ENCODE measurements at places on chromosomes 12 and 14.

GRCh38 chr12:79677672-79678071 is 13.1 kb downstream of the PAWR start:
- DNase-seq, result no peak

DNA sequence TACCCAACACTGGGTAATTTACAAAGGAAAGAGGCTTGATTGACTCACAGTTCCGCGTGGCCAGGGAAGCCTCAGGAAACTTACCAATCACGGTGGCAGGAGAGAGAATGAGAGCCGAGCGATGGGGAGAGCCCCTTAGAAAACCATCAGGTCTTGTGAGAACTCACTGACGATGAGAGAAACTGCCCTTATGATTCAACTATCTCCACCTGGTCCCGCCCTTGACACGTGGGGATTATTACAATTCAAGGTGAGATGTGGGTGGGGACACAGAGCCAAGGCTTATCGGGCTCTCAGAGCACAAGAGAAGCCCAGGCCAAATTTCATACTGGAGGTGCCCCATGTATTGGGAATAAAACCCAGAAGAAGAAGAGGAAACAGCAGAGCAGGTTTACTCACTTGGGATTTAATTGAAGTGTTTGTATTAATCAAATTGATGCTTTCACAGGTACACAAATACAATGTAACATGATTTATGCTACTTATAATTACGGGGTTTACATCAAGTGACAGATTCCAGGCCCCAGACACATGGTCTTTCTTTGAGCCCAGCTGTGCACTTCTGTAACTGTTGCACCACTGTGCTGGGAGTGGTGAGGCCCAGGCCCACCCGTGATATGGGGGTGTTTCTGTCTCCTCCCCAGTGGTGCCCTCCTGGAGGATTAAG is 8.2 kb upstream of the CCDC85C start:
- DNase-seq, result no peak

GRCh38 chr12:638953-639557 is 24.2 kb downstream of the NINJ2 start:
- no peak for DNase-seq

GRCh38 chr14:100346306-100347091 is 23.4 kb downstream of the SLC25A47 start:
- no peak for DNase-seq

DNA sequence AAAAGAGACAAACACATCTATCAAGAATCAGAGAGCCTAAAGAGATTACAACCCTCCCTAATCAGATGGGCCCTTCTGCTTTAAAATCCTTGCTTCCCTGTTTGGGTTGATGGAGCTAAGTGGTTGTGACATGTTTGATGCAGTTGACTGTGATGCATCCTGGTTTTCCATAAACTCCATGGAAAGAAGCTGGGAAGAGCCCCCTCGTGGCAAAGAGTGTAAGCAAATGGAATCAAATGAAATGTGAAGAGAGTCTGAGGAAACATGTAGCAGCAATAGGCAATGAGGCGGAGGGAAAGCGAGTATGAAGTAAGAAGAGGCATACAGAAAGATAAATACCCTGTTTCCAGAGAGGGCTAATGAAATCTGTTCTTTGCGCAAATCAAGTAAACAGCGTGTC is 70.4 kb upstream of the SLCO1C1 start:
- no peak for DNase-seq

DNA sequence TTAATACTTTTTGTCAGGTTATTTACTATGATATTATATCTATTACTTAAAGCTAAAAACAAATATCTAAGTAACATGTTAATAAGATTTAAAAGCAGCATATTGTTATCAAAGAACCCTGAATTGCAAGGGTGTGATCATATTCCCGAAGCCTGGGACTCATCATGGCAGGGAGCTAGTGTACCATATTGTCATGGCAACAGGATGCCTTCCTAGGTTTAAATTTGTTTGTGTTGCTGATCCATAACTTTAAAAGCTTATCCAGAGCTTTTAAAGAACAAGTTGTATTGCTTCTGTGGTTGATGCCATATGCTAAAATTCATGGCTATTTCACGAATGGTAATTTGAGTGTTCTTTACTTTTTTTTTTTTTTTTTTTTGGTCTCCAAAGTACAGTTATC is 500.5 kb downstream of the NAV3 start:
- no peak for DNase-seq

DNA sequence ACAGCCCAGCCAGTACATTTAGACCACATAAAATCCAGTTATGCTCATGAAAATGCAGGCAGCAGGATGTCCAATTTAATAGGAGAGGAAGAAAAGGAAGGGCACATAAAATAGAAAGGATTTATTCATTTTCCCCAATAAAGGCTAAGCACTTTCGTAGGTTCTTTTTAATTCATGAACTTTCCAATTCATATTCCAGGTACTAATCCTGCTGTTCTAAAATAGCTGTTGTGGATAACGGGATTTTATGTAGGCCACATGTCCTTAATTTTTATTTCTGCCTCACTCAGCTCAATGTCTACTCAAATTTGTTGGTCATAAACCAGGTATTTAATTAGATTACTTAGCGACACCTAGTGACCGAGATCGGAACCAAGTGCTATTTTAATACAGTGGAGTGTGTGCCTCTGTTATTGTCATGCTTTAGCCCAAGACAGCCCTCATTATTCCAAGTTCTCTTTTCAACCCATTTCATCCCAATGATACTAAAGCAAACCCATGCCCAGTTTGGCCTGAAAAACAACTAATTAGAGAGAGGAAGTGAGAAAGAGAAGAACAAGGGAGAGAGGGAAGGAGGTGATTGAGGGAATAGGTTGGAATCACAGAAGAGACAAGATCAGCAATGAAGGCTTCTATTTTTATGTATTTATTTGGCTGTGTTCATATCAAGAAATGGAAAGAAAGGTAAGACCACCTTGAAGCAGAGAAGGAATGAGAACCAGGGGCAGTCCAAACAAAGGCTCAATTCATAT is 45.9 kb upstream of the IFNG-AS1 start:
- peak; percentile 23 for DNase-seq

DNA sequence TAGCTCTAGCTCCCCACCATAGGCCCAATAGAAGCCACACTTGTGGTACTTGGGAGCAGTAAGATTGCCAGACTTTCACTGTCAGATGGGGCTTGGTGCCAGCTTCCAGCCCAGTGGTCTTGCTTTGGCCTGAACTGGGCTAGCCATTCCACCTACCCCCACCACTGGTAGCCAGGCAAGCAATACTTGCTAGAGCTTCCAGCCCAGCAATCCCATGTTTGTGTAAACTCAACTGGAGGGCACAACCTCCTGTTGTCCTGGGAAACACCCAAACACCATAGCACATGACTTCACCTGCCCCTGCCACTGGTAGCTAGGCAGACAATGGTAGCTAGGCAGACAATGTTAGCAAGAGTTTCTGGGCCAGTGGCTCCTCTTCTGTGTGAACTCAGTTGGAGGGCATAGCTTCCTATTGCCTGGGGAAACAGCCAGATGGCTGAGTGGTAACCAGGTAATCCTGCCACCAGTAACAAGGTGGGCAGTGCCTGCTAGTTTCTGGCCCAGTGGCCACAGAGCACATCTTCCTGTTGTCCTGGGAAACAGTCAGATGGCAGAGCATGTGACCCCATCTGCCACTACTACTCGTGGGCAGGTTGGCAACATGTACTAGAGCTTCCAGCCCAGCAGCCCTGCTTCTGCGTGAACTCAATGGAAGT is 5.6 kb upstream of the OR6C76 start:
- no peak for DNase-seq

DNA sequence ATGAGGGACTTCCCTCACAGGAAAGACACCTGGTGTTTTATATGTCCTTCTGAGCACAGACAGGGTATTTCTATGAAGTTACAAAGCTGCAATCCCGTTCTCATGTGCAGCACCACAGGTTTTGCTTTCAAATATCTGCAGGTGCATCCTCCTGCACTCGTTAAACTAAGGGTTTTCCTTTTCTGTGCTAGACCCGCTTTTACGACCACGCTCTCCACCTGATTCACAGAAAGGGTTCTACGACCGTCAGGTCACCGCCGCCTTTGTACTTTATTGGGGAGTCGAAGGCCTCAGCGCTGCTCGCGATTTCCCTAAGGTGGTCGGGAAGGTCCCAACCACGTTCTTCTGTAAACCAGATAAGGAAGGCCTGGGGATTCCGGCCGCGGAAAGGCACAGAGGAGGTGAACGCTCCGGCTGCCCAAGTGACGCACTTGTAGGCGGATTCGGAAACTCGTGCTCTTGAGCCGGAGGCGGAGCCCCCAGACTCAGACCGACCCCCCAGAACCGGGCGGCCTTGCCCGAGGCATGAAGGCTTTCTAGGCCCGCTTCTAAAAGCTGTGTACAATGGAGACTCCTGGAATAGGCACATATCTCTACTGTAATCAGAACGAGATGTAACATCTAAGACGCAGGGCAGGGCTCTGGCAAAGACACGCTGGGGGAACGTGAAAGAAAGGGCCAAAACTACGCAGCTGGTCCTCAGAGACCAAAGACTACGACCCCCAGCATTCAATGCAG is 995 bp upstream of the HSP90B1 start:
- peak; percentile 68 for DNase-seq

DNA sequence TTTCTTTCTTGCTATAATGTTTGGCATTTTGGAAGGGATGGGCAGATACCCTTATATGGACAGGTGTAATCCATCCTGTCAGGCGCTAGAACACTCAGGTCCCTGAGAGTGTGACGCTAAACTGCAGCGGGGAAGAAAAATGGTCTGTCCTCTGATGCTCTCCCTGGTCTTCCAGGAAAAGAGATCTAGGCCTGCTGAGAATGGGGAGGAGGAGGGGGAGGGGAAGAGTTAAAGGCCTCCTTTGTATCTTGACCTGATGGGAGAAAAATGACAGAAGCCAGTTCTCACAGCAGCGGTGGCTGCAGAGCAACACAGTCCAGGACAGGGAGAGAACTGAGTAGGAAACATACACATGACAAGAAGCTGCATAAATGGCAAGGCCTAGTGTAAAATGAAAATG is 61.1 kb downstream of the RPS6KA5 start:
- DNase-seq, result no peak

DNA sequence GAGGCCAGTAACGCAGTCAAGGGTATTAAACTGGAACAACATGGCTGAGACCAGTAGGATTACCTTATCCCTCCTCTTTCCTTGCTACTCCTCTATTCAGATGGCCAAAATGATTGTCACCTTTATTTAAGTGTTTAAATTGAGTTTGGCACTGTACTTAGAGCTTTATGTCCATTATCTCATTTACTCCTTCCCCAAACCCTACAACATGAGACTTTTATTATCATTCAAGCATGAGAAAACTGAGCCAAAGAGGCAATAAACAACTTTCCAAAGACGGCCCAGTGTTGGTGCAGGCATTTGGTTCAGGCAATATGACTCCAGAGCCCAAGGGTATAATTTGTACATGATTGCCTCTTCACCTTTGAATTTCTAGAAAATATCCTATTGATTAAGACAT is 370.9 kb upstream of the KITLG start:
- DNase-seq, result no peak

GRCh38 chr12:39103552-39104165 is 198.3 kb upstream of the CPNE8 start:
- DNase-seq, result no peak

DNA sequence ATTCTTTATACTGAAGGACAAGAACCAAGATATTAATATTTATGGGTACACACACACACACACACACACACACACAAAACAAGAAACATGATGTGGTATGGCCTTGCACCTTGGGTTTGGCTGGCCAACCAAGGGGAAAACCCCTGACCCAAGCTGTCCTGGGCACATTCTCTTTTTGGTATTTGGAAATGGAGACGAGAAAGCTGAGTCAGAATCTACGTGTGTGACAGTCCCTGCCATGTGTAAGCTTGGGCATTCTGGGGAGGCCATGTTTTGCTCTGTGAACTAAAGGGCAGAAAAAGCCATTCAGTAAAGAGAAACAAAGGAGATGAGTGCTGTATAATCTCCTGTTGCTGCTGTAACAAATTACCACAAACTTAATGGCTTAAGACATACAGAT is 35.6 kb downstream of the PTGER2 start:
- no peak for DNase-seq

DNA sequence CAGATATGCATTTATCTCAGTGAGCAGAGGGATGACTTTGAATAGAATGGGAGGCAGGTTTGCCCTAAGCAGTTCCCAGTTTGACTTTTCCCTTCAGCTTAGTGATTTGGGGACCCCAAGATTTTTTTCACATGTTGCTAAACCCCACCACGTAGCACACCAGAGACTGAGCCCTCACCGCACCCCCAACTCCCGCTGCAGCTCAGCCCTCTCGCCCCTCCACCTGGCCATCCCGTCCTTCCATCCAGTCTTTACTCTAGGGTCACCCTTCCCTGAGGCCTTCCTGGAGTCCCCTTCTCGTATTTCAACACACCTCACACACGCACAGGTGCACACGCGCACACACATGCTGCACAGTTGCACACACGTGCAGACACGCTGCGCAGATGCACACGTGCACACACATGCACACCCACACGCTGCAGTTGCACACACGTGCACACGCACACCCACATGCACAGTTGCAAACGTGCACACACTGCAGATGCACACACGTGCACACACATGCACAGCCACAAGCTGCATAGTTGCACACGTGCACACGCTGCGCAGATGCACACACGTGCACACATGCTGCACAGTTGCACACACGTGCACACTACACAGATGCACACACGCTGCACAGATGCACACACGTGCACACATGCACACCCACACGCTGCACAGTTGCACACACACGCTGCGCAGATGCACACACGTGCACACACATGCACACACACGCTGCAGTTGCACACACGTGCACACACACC is 30.0 kb downstream of the HSP90AA1 start:
- DNase-seq, result no peak

- no peak for DNase-seq
These were observed 30.1 kb upstream of the IGF1 start for GRCh38 chr12:102510463-102510862.

GRCh38 chr12:26723379-26724308 is 109.3 kb downstream of the ITPR2 start:
- DNase-seq, result no peak

DNA sequence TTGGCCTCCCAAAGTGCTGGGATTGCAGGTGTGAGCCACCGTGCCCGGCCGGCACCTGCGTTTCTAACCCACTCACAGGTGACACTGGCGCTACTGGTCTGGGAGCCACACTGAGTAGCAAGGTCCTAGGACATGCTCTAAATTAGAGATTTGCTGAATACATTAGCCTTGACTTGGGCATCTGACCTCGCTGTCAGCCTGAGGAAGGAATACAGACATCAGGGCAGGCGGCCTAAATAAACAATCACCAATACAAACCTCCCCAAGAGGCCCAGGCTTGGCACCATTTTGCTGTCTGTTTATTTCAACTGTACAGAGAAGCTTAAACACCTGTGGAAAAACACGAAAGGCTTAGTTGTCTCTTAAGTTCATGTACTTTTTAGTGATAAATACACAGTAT is 27.5 kb downstream of the P2RX4 start:
- DNase-seq, result no peak

GRCh38 chr14:34354556-34354955 is 107.5 kb downstream of the SPTSSA start:
- DNase-seq, result no peak
